ENCODE measurements at places on chromosomes 13 and 19. TPM values are rescaled to one million over a fixed set of nuclear protein-coding genes. Genes with fewer than 3 reads are reported as not detected.

DNA sequence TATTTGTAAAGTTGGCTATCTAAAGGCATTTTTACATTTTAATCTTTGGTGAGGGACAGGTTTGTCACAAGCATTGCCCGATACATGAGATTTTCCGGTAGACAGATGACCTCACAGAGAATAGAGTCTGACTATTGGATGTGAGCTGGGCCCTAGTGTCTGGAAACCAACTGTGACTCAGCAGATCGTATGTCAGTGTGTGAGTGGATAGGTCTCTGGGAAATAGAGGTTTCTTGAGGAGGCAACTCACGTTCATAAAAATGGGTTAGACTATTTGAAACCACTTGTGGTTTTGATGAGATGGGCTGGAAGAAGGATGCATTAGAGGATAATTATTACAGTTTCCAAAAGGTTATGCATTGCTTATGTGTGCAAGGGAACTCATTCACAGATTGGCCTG lies 19.2 kb downstream of the HS6ST3 start:
- DNase-seq: no peak

GRCh38 chr13:27339299-27339698 lies 68.7 kb downstream of the RASL11A start:
- DNase-seq: peak; percentile 42

DNA sequence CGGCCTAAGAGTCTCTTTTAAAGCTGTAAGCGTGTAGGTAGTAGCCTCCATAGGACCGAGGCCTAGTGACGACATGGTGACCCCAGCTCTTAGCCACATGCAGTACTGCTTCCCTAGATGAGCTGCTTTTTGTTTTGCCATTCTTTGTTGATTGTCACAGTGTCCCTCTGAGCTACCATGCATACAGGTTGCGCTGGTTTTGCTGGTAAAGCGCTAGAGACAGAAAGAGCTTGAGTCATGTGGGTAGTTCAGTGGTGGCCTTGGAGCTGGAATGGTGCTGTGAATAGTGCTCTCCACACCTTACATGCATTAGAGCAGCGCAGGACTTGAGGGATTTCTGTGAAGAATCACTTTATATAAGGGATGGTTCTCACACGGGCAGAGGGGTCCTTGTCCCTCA lies 5.1 kb downstream of the HNRNPM start:
- no peak for DNase-seq

DNA sequence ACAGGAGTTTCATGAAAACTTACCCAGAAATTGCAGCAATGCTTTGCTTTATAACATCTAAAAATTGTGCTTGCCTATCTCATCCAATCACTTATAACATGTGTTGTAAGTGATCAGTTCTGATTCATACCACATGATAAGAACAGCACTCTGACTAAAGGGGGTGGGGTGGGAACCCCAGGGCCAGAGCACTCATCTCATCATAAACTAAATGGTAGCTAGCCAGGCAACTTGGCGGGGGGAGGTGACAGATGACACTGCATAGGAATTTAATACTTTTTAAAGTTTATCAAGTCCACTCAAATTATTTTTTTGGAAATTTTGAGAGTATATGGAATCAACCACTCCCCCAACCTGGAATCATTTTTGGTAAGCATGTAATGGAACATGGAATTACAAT lies 42.1 kb downstream of the FOXO1 start:
- no peak for DNase-seq

GRCh38 chr19:871446-872265 lies 12.2 kb downstream of the CFD start:
- DNase-seq: peak; percentile 25

Gene ZNF729
- not detected for total RNA-seq

GRCh38 chr13:72061613-72062012 lies 194.6 kb upstream of the DACH1 start:
- DNase-seq: no peak

- no peak for DNase-seq
Observed at GRCh38 chr13:83498481-83499190, 383.6 kb downstream of the SLITRK1 start.

DNA sequence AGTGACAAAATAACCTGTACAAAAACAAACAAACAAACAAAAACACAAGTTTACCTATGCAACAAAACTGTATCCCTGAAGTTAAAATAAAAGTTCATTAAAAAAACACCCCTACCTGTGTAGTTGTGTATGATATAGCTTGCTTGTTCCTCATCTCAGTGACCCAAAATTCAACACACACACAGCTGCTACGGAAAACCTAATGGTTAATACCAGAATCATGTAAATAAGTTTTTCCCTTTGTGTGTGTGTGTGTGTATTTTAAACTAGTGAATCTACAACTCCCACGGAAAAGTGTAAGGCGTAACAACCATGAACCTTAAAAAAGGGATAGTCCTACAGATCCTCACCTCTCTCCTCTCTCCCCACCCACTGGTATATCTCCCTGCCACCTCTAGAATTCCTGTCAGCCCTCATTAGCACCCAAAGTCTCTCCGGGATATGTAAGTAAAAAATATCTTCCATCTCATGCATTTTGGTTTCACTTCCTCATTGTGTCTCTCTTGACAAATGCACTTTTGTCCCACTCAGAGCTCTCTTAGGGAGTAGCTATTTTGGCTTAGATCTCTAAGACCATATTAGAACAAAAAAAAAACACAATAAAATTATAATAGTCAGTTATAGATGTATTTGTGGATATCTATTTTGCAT lies 2236.5 kb downstream of the PCDH9 start:
- peak; percentile 3 for DNase-seq

GRCh38 chr13:44932850-44933251 lies 56.4 kb downstream of the NUFIP1 start:
- peak; percentile 41 for DNase-seq

Gene PLK5
- not detected for total RNA-seq

DNA sequence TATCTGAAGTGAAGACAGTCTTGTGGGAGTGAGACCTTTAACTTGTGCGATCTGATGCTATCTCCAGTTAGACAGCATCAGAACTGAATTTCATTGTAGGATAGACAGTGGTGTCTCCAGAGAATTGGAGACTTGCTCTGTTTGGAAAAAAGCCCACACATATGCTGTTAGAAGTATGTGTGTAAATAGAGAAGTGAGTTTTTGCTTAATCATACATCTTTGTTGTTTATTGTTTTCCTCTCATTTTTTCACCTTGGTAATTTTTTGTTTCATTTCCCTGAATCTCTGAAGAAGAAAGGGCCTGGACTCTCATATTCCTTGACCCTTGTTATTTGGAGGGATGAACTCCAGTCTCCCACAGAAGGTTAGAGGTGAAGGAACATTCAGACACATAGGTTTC lies 21.8 kb downstream of the FPR3 start:
- no peak for DNase-seq

GRCh38 chr19:39390451-39390750 lies 505 bp downstream of the PAF1 start:
- DNase-seq: no peak

Data from RPMI7951 (cell line).